ENCODE measurements at places on chromosomes 11 and 22.

- DNase-seq = no peak
Measured at GRCh38 chr11:36398231-36398953, 102.3 kb downstream of the PRR5L start.

DNA sequence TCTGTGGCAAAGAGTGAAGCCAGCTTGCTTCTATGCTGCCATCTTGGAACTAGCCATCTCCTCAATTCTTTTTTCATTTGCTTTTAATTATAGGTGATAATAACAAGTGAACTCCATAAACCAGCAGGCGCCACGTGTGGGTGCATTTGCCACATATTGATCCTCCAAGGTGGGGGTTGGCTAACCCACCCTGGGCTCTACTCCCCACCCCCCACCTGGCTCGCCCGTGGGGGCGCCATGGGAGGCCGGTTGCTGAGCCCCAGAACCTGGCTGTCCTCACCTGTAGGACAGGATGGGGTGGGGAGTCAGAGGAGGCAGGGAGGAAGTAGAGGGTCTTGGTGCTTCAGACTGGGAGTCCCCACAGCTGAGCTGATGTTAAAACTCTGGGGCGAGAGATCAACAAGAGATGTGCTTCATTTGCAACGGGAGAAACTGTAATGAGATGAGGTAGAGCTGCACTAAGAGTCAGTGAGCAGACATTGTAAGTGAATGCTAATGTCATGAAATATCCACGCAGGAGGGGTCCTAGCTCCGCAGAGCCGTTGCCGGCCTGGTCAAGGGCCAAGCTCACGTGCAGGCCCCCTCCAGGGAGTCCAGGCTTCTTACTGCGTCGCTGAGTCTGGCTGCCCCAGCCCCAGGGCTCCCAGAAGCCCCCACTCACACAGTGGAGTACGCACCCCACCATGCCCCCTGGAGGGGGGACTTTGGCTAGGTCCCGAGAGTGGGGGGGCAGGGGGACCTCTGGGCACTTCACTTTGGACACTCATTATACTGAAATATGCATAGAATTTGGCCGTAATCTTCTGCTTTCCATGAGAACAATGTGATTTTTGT lies 59.4 kb downstream of the BRD1 start:
- no peak for DNase-seq

DNA sequence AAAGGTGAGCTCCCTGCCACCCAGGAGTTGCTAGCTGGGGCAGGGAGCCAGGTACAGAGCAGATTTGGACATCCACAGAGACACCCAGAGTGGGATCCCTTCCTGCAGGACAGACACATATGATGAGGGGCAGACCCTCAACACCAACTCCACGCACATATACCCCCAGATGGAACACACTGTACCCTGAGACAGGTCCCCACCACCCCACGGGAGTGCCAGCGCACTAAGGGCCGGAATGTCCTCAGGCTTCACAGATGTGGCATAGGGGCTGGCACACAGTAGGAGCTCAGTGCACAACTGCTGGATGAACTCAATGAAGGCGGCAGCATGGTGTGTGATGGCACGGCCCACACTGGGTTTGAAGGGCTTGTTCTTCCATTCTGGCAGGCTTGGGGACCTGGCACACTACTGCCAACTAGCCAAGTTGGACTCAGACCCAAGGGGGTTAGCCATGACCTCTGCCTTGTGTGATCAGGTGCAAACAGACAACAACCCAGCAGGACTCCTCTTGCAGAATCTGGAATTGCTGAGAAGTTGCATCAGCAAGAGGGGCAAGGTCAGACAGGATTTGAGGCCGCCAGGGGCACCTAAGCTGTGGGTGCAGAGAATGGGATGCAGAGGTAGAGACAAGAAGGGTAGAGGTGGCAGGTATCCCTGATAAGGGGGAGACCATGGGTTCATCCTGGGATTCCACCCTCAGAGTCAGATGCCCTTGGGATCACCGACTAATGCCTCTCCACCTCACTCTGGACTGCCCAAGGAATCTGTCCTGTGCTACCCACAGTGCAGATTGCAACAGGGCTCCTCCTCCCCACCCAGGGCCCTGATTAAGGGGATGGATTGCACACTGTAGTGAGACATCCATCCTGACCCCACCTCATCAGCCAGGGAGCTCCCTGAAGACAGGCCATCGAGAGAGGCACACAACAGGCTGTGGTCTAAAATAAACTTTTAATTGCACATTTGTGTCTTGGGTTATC lies 2.4 kb downstream of the C22orf15 start:
- DNase-seq = no peak

GRCh38 chr11:8686325-8686724 lies 3.7 kb downstream of the RPL27A start:
- no peak for DNase-seq

GRCh38 chr22:24836282-24836681 lies 30.3 kb downstream of the SGSM1 start:
- DNase-seq = no peak

DNA sequence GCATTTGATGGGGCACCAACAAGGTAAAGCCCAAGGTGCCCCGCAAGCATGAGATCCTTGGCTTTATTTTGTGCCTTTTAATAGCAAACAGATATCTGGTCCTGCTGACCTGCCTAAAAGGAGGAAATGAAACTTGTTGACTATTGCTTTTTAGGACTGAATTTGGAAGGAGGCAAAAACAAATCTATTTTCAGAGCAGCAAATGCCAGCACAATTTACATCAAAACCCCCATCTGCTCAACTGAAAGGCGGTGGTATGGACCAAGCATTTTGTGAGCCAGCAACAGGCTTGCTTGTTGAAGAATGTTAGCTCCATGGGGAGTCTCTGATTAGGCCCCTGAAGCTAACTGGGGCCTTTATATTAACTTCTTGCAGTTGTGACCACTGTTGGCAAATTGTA lies 192.6 kb upstream of the E2F8 start:
- DNase-seq = no peak

GRCh38 chr11:69010964-69011623 lies 2.0 kb downstream of the MRGPRF start:
- DNase-seq = peak; percentile 57

- peak; percentile 41 for DNase-seq
Measured at GRCh38 chr11:77619576-77620198, 17.9 kb downstream of the CLNS1A start.

GRCh38 chr11:112453601-112454577 lies 193.2 kb upstream of the PLET1 start:
- no peak for DNase-seq

- no peak for DNase-seq
Measured at GRCh38 chr11:118742304-118742703, 48.7 kb downstream of the DDX6 start.

DNA sequence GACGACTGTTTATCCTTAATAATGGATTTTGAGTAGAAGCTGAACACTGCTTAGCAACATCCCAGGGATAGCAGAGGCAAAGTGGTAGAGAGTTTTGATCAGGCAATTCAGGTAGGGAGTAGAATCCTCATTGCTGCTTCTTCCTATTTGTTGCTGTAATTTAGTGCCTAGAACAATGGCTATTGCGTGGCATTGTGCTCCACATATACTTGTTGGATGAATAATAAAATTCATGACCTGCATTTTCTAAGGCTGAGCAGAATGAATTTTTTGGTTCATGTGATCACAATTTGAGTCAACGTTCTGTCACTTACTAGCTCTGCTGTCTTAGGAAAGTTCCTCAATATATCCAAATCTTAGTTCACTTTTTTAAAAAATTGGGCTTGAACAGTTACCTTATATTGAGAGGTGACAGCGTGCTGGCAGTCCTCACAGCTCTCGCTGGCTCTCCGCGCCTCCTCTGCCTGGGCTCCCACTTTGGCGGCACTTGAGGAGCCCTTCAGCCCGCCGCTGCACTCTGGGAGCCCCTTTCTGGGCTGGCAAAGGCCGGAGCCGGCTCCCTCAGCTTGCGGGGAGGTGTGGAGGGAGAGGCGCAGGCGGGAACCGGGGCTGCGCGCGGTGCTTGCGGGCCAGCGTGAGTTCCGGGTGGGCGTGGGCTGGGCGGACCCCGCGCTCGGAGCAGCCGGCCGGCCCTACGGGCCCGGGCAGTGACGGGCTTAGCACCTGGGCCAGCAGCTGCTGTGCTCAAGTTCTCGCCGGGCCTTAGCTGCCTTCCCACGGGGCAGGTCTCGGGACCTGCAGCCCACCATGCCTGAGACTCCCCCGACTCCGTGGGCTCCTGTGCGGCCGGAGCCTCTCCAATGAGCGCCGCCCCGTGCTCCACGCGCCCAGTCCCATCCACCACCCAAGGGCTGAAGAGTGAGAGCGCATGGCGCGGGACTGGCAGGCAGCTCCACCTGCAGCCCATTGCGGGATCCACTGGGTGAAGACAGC lies 350.6 kb downstream of the ETS1 start:
- no peak for DNase-seq

- DNase-seq = no peak
Measured at GRCh38 chr11:62627713-62628112, 5.9 kb upstream of the B3GAT3 start.

- no peak for DNase-seq
Measured at GRCh38 chr11:77106321-77106720, 3.7 kb downstream of the OMP start.

- peak; percentile 67 for DNase-seq
Measured at GRCh38 chr11:119684361-119685110, 44.5 kb downstream of the NECTIN1 start.

DNA sequence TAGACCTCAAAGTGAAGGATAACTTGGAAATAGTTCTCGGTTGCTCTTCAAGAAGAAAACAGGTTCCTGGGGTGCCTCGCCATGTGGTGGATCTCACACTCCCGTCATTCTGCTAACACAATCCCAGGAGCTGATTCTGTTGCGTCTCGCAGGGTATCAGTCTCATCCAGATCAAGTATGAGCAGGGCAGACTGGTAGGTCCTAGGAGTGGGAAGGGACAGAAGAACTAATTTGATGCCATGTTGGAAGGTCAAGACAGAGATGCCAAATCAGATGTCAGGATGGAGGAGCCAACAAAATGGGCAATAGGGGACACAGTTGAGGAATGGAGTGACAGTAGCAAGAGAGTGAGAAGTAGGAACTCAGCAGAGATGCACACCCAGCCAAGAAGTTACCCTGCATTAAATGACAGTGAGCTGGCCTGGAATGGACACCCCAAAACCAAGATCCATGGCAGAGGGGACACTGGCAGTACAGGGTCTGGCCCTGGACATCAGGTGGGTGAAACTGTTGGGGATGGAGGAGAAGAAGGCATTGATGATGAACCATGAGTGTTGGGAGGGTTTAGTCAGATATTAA lies 76.2 kb downstream of the BDNF start:
- DNase-seq = no peak

- no peak for DNase-seq
Measured at GRCh38 chr11:86810288-86810687, 9.9 kb downstream of the PRSS23 start.

GRCh38 chr11:16312233-16312765 lies 44.0 kb downstream of the SOX6 start:
- no peak for DNase-seq

- peak; percentile 48 for DNase-seq
Measured at GRCh38 chr11:10926801-10927211, 69.0 kb upstream of the ZBED5 start.

- no peak for DNase-seq
Measured at GRCh38 chr11:17764446-17765218, 30.1 kb downstream of the KCNC1 start.

DNA sequence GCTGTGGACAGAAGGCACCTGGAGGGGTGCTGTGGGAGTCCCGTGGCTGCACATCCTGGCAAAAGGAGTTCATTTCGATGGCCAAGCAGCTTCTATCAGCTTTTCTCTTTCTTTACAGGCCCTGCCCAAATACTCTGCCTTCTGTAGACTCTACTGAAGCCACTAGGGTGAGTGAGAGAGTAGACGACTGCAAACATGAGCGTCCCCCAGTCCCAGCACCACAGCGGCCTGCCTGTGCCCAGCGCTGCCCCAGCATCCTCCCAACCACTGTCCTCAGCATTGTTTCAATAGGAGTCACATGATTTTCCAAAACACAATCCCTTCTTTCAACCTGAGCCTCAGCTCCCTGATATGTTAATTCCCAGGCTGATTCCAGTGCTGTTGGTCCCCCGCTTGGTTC lies 110.0 kb downstream of the KIRREL3 start:
- no peak for DNase-seq

- no peak for DNase-seq
Measured at GRCh38 chr11:45933131-45933831, 10.8 kb downstream of the LARGE2 start.

GRCh38 chr11:95700471-95700817 lies 89.1 kb downstream of the FAM76B start:
- no peak for DNase-seq

- no peak for DNase-seq
Measured at GRCh38 chr22:40588726-40589125, 47.8 kb downstream of the MRTFA start.

- DNase-seq = no peak
Measured at GRCh38 chr11:70292166-70292565, 21.7 kb downstream of the PPFIA1 start.

- no peak for DNase-seq
Measured at GRCh38 chr11:57214098-57214417, 23.0 kb downstream of the APLNR start.

GRCh38 chr11:102399189-102399588 lies 52.2 kb downstream of the BIRC2 start:
- no peak for DNase-seq

GRCh38 chr22:37083914-37084313 lies 25.6 kb downstream of the TMPRSS6 start:
- no peak for DNase-seq

GRCh38 chr11:128614026-128614425 lies 26.7 kb upstream of the ETS1 start:
- no peak for DNase-seq

GRCh38 chr22:27433099-27433498 lies 368.5 kb downstream of the MN1 start:
- no peak for DNase-seq

- no peak for DNase-seq
Measured at GRCh38 chr11:16863389-16863788, 124.9 kb downstream of the C11orf58 start.

DNA sequence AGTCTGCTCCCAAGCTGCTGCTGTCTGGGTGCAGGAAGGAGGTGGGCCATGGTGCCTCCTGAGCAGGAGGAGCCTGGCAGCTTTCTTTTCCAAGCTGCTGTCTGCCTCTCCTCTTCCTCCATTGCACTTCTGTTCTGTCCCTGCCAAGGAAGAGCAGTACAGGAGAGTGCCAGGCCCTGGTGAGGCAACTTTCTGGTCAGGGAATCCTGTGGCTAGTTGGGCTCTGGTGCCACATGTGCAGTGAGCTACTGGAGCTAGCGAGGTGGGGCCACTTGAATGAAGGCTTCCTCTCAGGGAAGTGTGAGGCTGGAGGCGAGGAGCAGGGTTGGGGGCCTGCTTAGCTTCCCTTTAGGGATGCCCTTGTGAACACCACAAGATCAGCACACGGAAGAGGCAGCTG lies 90.0 kb downstream of the TSPAN18 start:
- no peak for DNase-seq

GRCh38 chr22:30305906-30306626 lies 16.8 kb upstream of the CASTOR1 start:
- DNase-seq = no peak

DNA sequence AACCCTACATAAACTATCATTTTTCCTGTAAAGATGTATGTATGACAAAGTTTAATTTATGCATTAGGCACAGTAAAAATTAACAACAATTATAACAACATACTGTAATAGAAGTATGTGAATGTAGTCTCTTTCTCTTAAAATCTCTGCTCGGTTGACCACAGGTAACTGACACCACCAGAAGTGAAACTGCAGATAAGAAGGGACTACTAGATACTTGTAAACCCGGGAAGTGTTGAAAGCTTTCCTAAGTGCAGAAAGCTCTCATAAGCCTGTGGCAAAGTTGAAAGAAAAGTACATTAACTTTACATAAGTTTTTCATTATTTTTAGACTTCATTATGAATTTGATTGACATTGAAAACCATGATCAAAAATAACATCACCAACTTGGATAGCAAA lies 1173.3 kb downstream of the LRRC4C start:
- no peak for DNase-seq

Measured in kidney glomerular epithelial cell (primary cell).